ENCODE measurements at places on chromosomes 2 and 18.

GRCh38 chr2:219423652-219424377 lies 5.6 kb downstream of the DES start:
- no peak for DNase-seq

DNA sequence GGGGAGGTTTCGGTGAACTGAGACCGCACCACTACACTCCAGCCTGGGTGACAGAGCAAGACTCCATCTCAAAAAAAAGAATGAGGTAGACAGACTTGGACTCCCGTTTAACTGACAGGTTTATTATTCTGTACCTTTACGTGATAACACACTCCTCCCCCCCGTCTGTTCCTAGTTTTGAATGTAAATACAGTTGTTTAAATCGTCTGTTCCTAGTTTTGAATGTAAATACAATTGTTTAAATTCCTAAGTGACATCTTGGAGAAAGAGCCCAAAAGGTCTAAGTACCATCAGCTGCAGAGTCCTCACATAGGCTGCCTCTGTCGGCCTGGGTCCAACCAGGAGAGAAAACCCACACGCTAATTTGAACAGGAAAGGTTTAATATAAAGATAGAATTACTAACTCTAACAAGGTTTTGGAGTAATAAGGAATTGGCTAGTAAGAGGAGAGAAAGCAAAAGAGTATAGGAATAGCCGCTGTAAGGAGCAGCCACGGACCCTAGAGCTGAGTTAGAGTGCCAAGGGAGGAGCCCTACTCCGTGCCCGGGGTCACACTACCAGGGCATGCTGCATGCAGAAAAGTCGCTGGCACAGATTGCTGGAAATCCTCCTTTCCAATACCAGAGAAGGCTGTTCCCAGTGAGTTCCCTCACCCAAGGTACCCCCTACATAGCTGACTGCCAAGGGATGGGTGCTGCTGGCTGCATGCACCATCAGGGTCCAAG lies 83.5 kb upstream of the RANBP2 start:
- DNase-seq = no peak

GRCh38 chr18:75016025-75016717 lies 192.8 kb downstream of the PTGR3 start:
- no peak for DNase-seq

GRCh38 chr2:109032229-109032820 lies 43.3 kb upstream of the EDAR start:
- no peak for DNase-seq

- DNase-seq = no peak
Measured at GRCh38 chr2:43047187-43047780, 179.1 kb downstream of the ZFP36L2 start.

- no peak for DNase-seq
Measured at GRCh38 chr18:34932792-34933466, 108.3 kb upstream of the MAPRE2 start.

- DNase-seq = peak; percentile 94
Measured at GRCh38 chr2:226118471-226119429, 680.9 kb downstream of the IRS1 start.

DNA sequence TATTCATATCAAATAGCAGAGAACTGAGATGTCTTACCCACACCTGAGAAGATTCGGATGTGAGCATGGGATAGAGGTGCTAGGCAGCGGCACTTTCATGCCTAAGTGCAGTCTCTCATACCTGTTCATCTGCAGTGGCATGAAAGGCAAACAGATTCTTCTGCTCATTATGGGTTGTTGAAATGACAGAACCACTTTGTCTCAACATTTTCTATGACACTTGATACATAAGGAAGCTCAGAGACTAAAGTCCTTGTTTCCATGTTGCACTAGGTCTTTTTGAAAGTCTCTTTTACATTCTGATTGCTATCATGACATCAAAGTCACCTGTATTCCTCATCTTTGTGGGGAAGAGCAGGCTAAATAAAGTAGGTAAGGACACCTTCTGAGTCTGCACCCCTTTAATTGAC lies 8.0 kb upstream of the SCN1A start:
- DNase-seq = no peak

GRCh38 chr2:188024811-188025210 lies 266.9 kb upstream of the GULP1 start:
- no peak for DNase-seq

DNA sequence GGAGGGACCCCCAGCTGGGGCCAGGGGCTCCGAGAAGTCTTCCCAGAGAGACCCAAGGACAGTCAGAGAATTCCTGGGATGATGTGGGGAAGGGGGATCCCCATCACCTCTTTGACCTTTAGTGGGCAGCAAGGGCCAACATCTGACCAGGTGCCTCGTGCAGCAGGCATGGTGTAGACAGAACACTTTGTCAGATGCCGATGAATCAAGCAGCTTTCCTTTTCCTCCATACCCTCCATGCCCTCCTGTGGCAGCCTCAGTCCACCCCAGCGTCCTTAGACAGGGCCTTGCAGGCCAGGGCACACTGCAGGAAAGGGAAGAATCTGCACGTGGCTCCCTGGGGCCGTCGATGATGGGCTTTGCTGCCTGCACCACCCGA lies 26.3 kb downstream of the GPR55 start:
- DNase-seq = no peak

DNA sequence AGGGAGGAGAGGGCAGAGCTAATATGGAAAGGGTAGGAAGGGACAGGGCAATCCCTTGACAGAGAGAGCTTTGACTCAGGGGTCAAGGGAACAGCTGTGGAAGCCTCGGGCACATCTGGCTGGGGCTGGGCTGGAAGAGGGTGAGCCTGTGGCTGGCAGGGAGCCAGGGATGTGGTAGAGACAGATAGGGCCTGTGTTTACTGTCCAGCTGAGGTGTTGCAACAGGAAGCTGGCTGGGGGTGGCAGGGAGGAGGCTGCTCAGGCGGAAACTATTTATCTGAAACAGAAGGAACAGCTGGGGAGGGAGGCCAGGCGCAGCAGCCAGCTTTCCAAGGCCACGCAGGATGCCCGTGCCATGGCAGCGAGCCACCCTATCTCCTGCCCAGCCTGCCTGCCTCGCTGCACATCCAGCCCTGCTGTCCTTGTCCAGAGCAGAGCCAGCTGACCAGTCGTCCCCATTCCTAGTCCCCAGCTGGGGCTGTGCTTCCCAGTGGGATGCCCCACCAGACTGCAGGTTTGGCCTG lies 264.7 kb downstream of the CYP26B1 start:
- DNase-seq = peak; percentile 94

DNA sequence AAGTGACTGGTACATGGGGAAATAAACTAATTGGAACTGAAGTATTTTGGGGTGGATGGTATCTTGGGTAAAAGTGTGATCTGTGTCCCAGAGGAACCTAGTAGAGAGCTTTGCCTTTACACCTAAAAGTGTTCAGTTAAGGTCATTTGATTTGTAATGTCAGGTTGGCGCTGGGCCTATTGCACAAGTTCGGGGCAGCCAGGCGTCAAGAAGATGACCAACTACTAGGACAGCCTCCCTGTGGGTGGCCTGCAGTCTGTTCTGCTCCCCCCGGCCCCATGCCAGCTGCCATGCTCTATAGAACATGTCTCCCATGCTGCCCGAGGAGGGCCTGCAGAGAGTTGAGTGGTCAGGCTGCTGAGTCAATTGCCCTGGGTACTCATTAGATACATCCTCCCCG lies 10.1 kb downstream of the RRM2 start:
- DNase-seq = no peak

DNA sequence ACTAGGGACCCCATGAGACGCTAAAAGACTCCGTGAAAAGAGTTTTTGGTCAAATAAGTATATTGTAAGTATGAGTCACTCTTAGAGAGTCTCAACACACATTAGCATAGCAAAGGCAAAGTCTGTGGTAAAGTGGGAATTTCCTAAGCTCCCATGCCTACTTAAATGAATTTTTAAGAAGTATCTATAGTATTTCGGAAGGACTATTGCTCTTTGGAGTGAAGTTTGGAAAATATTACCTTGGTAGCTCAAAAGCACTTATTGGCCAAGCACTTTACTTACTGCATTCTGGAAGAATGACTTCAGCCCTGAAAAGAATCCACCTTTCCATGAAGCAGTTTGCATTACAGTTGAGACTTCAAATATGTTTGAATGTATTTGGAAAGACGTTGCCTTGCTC lies 57.1 kb downstream of the CAVIN2 start:
- DNase-seq = peak; percentile 73

DNA sequence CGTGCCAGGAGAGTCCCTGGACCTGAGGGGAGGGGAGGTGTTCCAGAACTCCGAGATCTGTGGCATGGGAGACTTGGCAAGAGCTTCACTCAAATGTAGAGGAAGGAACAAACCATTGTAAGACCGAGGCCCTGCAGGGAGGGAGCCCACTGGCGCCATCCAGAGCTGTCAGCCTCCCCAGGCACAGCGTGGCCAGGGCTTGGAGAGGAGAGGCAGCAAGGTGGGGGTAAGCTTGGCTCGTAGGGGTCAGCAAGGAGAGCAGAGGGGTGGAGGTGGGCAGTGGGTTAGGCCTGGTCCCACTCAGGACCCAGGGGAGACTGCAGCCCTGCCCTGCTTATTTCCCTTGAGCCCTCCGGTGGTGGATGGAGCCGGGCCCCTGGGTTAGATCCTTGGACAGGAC lies 3.6 kb downstream of the TMEM177 start:
- no peak for DNase-seq

DNA sequence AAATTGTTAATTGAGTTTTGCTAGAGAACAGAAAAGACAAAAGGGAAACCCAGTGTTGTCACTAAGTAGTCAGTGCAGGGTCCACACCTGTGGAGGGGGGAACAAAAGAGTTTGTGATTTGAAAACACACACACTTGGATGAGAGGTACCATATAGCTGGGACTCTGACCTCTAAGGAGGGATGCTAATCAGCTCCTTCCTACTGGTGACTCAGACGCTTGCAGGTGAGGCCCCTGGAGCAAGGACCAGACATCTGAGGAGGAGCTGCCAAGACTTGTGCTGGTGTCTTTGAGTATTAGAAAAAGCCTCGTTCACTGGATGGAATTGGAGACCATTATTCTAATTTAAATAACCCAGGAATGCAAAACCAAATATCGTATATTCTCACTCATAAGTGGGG lies 146.4 kb upstream of the MAP2 start:
- DNase-seq = no peak

DNA sequence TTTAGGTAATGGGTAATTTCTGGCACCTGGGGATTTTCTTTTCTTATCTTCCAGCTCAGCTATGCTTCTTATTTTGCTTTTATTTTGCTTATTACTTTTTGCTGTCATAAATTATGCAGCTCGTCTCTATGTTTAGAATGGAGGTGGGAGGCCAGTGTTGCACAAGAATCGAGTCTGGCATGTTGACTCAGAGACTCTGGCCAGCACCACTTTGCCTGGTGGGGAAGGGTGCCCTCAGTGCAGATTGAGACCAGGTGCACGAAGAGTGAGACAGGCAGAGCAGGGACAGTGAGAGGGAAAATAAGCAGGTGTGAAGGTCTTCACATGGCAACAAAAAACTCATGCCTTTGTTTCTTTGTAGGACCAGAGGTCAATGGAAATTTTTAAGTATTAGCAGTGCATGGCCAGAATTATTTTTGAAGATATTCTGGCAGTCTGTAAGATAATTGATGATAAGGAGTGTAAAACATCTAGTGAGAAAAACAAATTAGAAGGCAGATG lies 59.2 kb upstream of the SLC5A7 start:
- DNase-seq = no peak

DNA sequence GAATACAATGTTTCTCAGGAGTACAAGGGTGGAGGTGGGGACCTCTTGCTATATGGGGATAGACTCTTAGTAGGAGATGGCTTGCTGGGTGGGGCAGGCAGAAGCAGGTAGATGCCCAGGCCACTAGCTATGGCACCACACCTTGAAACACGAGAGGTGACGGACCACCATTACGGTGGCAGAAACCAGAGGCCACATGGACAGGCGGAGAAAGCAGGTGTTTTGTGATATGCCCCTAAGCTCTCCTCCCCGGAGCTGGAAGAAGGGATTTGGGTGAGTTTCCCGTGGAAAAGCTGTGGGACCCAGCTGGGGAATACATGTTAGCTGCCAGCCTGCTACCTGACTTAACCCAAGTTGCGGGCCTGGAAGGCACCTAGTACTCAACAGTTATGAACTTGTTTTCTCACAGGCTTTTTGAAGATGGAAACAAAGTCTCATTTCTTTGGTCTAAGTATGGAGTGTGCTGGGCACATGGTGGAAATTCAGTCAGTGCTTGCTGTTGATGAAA lies 16.7 kb downstream of the PLA2R1 start:
- DNase-seq = no peak

DNA sequence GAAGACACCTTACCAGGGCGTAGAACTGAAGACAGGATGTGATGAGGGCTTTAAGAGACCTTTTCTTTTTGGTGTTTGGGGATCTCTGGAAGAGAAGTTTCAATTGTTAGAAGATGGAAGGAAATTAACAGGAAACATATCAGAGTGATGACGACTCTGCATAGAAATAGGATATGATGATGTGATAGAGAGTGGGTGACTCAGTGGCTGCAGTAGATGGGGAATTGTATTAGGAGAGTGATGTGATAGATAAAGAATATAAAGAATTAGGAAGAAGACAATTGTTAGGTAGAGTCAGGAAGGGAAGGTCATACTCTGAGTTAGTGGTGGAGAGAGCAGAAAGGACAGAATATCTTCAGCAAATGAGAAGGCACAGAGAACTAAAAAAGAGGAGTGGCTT lies 593.9 kb downstream of the NYAP2 start:
- DNase-seq = peak; percentile 33

GRCh38 chr18:54736981-54737380 lies 91.3 kb upstream of the RAB27B start:
- peak; percentile 19 for DNase-seq

- DNase-seq = no peak
Measured at GRCh38 chr2:70718736-70719135, 49.3 kb downstream of the ADD2 start.

GRCh38 chr18:67550872-67551520 lies 34.5 kb upstream of the DSEL start:
- no peak for DNase-seq

GRCh38 chr18:48930926-48931325 lies 19.8 kb downstream of the SMAD7 start:
- DNase-seq = peak; percentile 32

DNA sequence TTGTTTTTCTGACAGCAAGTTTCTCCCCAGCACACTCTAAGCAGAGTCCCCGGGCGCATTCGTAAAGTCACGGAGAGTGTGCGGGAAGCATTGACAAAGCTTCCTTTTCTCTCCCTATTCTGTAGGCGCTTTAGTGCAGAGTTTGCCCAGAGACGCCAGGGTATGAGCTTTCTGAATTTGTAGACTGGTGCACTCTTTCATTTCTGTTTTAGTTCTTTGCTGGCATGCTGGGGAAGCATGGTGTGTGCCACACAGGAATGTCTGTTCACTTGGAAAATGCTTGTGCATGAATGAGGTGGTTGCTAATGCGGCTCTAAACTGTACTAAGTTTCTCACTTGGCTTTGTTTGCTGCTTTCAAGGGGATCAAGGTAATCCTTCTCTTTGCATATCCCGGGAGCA lies 102.6 kb downstream of the RTN4 start:
- DNase-seq = no peak

GRCh38 chr2:169438466-169439072 lies 40.7 kb upstream of the BBS5 start:
- peak; percentile 17 for DNase-seq
